ENCODE measurements at places on chromosomes 2 and 18.

GRCh38 chr2:182330451-182331305 lies 96.2 kb downstream of the PDE1A start:
- no peak for DNase-seq

GRCh38 chr2:26757873-26758789 lies 6.0 kb upstream of the SLC35F6 start:
- DNase-seq = no peak

GRCh38 chr2:156937430-156937829 lies 320.1 kb upstream of the GALNT5 start:
- no peak for DNase-seq

DNA sequence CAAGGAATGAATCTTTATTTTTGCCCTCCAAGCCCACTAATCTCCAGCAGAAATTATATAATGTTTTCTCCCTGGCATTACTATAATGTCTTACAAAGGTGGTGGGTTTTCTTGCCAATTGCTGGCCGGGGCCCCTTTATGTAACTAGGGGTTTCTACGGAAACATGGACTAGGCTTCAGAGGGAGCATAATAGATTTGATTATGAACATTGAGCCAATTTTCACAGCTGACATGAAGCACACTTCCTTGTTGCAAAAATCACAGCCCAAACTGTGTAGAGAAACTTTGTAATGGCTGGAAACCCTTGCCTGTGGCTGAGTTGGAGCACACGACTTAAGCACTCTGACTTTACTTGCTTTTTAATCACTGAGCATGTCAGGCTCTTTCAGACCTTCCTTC lies 3.8 kb upstream of the CYRIA start:
- no peak for DNase-seq

- DNase-seq = no peak
Measured at GRCh38 chr2:10005461-10006235, 37.7 kb upstream of the KLF11 start.

DNA sequence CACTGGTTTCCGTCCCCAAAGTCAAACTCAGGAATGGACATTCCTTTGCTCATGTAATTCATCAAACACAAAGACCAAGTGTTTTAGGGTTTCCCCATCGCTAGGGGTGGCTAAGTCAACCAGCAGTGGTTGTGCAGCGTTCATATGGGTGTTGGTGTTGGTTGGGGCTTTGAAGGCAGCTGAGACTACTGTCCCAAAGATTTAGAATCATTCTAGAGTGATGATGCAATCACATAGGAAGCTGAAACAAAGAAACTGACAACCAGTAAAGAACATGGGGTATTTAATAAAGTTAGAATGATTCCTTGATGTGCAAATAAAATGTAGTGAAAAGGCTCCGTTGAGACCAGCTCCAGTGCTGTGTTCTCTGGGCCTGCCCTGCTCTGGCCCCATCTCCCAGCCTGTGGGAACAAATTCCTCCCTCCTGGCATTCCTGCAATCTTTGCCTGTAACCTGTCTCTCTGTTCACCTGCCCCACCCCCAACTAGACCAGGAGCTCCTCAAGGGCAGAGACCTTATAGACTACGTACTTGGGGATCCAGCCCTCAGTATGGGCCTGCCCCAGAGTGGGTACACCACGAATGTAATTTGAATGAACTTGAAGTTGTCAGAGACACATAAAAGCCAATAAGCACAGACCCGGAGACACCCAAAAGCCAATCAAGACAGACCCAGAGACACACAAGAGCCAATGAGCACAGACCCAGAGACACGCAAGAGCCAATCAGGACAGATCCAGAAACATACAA lies 191.7 kb upstream of the TWIST2 start:
- DNase-seq = no peak
